ENCODE measurements at places on chromosomes 7 and 10. TPM values are rescaled to one million over a fixed set of nuclear protein-coding genes. Genes with fewer than 3 reads are reported as not detected.

The SPDYE5 gene
- 5.2 TPM for polyA plus RNA-seq

The HOXA1 gene
- 2.3 TPM for polyA plus RNA-seq

The GJD4 gene
- not detected for polyA plus RNA-seq

DNA sequence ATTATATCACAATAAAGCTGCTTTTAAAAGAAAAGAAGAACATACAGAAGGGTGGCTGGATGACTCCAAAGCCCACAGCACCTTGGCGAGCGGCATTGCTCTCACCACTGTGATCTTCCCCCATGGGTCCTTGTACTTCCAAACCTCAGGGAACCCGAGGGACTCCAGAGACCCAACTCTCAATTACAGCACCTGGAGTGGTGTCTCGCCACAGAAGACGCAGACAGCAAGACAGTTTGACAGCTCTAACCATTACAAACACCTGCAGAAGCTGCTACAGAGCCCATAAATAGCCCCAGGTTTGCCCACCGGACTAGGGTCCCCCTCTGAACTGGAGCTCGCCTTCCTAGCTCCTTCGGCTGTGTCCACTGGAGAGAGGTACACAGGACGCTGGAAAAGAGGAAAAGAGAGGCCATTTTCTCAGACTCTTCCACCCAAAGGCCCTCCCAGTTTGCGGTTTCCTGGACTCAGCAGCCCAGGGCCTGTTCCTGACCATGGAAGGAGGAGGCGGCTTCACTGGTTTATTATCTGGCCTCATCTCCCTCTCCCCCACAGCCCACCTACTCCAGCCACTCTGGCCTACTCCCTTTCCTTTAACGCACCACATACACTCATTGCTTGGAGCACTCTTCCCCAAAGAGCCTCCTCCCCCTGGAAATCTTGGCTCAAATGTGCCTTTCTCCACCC, 1.9 kb downstream of the PIK3AP1 start:
- no peak for DNase-seq

- DNase-seq, result no peak
Observed at GRCh38 chr7:159143780-159144757, 598 bp downstream of the VIPR2 start.

GRCh38 chr7:101586078-101586905, 42.8 kb downstream of the MYL10 start:
- DNase-seq, result no peak

DNA sequence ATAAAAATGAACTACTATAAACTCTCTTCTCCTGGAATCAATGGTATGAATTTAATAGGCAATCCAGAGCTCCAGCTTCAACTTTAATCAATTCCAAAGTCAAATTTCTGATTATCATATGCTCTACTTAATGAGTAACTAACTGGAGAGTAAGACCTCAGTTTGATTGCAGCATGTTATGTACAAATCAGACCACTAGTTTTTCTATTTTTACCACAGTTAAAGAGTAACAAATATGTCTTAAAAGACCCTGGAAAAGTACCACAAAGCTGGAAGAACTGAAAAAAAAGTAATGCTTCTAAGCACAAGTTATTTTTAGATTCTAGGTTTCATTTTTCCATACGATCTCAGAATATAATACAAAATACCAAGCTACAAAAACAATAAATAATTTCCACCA, 56.0 kb upstream of the TNKS2 start:
- DNase-seq, result no peak

Data from left lung (tissue), 14 donors.